Stimulated activated naive CD8-positive, alpha-beta T cell treated with anti-CD3 and anti-CD28 coated beads, Interleukin-15, Interleukin-2, amounts not matched to agents 100 U/mL and 50 U/mL, for 24 hours (primary cell): ENCODE measurements at places on chromosomes 3 and 15.

GRCh38 chr15:69794645-69795469 lies 302.9 kb downstream of the TLE3 start:
- DNase-seq = no peak

GRCh38 chr3:149555927-149556326 lies 81.4 kb downstream of the TM4SF4 start:
- no peak for DNase-seq

GRCh38 chr3:36135863-36136262 lies 244.4 kb upstream of the STAC start:
- no peak for DNase-seq

DNA sequence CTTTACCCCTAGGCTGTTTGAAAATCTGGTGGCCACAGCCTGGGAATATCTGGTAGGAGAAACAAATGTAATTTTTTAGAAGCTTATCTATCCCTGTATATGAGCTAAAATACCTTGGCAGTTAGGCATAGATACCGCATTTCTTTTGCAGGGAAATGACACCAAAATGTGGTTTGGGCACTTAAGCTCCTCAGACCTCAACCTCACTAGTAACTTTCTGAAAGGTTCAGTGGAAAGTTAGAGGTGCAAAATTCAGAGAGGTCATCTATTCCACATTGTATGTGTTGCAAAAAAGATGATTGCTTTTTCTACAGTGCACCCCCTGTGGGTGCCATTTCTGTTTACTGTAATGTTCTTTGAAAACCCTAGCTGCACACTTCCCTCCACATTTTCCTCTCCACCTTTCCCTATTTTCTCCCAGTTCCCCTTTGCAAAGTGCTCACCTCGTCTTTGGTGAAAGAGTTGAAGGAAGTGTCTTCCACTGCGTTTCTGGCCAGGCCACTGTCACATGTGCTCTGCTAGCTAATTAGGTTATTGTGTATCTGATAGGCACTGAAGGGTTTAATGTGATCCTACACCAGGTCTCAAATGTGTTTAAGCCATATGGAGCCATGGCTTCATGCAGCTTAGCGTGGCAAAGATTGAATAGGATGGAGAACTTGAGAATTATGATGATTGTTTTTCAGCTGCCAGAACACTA lies 1.3 kb downstream of the SACM1L start:
- DNase-seq = peak; percentile 13

GRCh38 chr3:111700054-111700453 lies 104.9 kb upstream of the ZBED2 start:
- DNase-seq = no peak

- DNase-seq = no peak
These were observed 1433.9 kb upstream of the CADM2 start for GRCh38 chr3:83524901-83525300.

GRCh38 chr3:177479630-177480029 lies 282.3 kb upstream of the TBL1XR1 start:
- DNase-seq = no peak

DNA sequence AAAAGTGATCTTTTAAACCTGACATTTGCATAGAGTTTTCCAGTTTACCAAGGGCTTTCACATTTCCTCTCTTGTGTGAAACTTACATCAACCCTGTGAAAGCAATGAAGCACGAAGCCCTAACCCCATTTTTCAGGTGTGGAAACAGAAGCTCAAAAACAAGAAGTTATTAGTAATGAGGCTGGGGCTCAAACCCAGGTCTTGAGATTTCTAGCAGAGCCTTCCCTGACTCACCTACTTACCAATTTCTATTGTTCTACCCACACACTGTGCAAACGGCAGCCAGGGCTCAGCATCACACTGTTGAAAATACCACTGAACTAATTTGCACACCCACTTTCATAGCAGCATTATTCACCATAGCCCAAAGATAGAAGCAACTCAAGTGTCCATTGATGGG lies 117.8 kb upstream of the IGF1R start:
- DNase-seq = no peak

DNA sequence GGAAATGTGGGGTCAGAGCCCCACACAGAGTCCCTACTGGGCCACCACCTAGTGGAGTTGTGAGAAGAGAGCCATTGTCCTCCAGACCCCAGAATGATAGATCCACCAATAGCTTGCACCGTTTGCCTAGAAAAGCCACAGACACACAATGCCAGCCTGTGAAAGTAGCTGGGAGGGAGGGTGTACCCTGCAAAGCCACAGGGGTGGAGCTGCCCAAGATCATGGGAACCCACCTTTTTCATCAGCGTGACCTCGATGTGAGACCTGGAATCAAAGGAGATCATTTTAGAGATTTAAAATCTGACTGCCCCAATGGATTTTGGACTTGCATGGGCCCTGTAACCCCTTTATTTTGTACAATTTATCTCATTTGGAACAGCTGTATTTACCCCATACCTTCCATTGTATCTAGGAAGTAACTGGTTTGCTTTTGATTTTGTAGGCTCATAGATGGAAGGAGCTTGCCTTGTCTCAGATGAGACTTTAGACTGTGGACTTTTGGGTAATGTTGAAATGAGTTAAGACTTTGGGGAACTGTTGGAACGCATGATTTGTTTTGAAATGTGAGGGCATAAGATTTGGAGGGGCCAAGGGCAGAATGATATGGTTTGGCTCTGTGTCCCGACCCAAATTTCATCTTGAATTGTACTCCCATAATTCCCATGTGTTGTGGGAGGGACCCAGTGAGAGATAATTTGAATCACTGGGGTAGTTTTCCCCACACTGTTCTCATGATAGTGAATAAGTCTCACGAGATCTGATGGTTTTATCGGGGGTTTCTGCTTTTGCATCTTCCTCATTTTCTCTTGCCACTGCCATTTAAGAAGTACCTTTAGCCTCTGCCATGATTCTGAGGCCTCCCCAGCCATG lies 49.0 kb downstream of the CD200 start:
- DNase-seq = no peak

- DNase-seq = no peak
These were observed 568.6 kb downstream of the TAFA4 start for GRCh38 chr3:68363796-68364195.

GRCh38 chr3:100209948-100210771 lies 50.6 kb upstream of the TBC1D23 start:
- no peak for DNase-seq

DNA sequence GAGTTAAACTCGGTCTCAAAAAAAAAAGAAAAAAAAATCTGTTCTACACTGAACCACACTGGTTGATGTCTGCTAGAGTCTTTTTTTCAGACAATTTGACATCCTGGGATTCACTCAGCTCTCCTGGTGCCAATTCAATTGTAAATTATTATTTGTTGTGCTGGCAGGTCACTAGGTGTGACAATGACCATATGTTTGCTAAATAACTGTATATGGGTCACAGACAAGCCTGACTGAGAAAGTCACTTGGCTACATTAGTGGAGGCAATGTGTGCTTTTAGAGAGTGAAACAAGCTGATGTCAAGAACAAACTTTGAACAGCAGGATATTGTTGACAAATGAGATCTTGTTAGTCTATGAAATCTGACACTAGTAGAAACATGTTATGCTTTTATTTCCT lies 1379.1 kb downstream of the ZPLD1 start:
- DNase-seq = no peak

- DNase-seq = no peak
These were observed 403.2 kb downstream of the ZBTB20 start for GRCh38 chr3:114743746-114744485.

DNA sequence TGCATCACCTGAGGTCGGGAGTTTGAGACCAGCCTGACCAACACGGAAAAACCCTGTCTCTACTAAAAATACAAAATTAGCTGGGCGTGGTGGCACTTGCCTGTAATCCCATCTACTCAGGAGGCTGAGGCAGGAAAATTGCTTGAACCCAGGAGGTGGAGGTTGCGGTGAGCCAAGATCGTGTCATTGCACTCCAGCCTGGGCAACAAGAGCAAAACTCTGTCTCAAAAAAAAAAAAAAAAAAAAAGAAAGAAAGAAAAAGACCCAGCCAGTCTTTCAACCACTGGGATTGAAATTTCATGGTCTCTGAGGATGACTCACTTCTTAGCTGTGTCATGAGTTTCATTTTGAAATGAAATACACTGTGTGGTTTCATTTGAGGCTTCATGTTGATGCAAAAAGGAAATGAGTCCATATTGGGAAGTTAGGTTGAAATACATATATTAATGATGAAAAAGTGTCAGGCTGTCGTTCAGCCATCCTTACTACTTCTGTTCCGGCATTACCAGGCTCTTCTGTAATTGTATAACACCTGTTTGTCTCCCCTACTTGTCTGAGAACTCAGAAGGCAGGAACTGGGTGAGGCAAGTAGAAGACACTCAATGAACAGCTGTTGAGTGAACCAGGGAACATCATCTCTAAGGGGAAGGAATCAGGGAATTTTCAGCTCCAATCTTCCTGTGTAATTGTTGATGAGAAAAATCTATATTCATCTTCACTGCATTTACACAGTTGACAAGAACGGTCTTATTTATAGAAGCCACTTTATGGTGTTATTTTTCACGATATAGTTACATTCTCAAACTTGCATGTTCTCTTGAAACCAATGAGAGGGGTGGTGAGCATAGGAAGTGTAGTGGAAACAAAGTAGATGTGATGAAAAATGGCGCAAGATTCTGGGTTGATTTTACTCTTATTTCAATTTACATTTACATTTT lies 87.4 kb downstream of the NFKBIZ start:
- DNase-seq = no peak

DNA sequence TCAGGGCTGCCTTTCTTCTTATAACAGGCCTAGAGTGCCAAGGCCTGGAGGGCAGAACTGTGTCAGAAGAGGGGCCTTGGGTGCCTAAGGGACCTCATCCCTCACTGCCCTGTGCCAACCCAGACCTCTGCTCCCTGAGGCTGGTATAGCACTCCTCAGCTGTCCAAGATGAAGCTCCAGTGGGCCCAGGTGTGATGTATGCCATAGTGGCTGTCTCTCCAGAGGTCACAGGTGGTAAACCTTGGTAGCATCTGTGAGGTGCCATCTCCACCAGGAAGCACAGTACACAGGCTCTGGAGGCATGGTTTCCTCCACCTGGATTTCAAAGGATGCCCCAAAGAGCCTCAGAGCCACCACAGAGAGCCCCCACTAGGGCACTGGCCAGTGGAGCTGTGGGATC lies 12.3 kb upstream of the KLHL40 start:
- DNase-seq = no peak

DNA sequence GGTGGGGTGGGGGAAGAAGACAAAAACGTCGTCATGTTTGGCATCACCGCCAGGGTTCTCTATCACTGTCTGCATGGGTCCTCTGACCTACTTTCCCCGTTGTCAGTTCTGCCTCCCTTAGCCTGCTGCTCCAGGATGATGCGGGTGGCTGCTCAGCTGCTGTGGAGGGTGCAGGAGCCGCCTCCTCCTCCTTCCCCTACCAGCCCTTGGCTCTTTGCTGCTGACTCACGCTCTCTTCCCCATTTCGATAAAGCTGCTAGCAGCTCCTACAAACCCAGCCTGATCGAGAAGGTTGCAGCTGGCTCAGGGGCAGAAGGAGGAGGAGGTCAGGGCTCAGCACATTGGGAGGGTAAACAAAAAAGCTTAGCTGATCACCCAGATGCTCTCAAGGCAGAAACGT lies 49.5 kb upstream of the SEC13 start:
- DNase-seq = no peak

DNA sequence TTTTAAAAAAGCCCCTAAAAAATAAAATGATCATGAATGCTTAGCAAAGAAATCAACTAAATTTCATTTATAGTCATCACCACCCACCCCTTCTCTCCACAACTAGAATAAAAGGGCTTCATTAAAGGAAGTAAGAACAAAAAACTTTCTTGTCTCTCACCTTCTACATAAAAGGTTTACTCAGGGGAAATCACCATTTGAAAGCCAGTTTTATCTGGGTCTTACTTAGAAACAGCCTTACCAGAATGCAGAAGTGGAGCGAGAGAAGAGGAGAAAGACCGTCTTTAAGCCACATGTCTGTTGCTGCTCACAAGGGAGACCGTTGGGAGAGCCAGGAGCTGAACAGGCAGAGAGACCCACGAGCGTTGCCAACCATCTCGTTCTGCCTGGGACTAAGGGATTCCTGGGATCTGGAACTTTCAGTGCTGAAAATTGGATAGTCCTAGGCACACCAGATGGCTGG lies 350.1 kb upstream of the PROK2 start:
- peak; percentile 9 for DNase-seq

- DNase-seq = no peak
These were observed 7.4 kb upstream of the TBC1D5 start for GRCh38 chr3:17749705-17750293.

- DNase-seq = peak; percentile 60
These were observed 19.5 kb upstream of the COMMD2 start for GRCh38 chr3:149771652-149772271.

- DNase-seq = no peak
These were observed 317.6 kb upstream of the CTDSPL start for GRCh38 chr3:37544105-37544504.

DNA sequence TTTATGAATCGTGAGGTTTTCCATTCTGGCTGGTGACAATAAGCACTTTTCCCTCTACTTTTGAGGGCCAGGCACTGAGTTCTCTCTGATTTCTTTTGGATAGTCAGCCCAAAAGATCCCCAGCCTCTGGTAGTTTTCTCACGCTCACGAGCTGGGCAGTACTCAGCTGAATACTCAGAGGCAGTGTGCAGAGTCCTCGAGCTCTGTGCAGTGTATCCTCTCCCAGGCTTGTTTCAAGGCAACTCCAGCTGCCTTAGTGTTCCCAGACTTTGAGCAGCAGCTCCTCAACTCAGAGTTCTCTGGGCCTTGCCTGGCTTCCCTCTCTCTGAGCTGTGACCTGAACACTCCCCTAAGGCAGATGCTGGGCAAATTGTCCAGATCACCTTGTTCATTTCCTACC lies 59.1 kb upstream of the IQSEC1 start:
- DNase-seq = no peak
